ENCODE measurements at places on chromosomes 16 and 17.

GRCh38 chr16:10850478-10850850 is 26.5 kb upstream of the CIITA start:
- no peak for DNase-seq

- no peak for DNase-seq
Measured at GRCh38 chr17:17175340-17175739, 30.8 kb downstream of the PLD6 start.

- no peak for DNase-seq
Measured at GRCh38 chr17:3722716-3723115, 987 bp upstream of the HASPIN start.

GRCh38 chr16:50012182-50012581 is 12.8 kb upstream of the CNEP1R1 start:
- no peak for DNase-seq

DNA sequence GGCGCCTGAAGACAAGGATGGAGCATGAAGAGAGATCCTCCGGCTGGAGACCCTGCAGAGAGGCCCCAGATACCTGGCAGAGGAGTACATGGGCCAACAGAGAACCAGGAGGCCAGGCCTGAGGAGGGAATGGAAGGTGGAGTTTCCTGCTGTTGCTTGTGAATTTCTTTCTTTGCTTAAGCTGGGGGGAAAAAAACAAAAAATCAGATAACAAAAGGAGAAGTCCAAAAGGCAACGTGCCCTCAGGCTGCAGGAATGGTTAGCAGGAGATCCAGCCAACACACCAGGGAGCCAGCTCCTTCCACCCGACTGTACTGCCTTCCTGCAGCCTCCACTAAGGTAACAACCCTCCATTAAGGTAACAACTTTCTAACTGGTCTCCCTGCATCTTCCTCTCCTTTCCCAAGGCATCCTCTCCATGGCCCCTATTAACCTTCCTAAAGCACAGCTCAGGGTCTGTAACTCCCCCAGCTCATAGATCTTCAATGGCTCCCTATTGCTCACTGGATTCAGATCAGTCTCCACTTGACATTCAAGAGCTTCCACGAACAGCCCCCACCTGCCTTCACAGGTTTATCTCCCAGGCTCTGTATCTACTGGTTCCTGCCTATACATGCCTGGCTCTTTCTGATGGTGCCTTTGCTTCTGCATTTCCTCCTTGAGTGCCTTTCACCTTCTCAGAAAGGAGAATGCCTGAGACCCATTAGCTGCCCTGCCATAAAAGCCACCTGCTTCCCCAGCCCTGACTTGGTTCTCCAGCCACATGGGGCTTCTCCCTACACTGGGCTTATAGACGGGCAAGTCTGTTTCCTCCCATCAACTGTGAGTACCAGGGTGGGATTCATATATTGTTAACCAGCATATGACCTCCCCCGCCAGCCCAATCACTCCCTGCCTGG is 725 bp upstream of the ARL5C start:
- no peak for DNase-seq

DNA sequence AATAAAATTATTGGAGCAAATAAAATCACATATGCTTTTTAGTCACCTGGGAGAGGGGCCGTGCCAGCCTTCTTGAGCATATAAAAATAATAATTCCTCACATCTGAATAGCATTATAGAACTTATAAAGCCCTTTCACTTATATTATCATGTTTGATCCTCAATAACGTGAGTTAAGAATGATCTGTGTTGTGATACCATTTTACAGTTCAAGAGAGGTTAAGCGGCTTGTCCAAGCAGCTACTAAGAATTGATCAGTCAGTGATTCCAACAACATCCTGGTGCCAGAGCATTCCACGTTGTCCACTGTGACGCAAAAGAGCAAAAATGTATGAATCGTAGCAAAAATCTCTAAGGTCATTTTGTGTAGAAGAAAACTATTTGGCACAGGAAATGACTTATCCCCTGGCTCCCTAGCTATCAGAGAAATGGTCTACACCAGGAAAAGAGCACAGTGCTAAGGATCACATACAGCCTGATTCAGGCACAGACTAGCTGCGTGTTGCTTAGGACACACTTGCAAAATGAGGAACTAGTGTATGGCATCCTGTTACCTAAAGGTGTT is 33.0 kb downstream of the ANKFN1 start:
- no peak for DNase-seq

GRCh38 chr17:42410319-42410685 is 12.8 kb downstream of the CAVIN1 start:
- no peak for DNase-seq

- DNase-seq: no peak
Measured at GRCh38 chr17:66809408-66809807, 25.5 kb upstream of the CACNG5 start.

DNA sequence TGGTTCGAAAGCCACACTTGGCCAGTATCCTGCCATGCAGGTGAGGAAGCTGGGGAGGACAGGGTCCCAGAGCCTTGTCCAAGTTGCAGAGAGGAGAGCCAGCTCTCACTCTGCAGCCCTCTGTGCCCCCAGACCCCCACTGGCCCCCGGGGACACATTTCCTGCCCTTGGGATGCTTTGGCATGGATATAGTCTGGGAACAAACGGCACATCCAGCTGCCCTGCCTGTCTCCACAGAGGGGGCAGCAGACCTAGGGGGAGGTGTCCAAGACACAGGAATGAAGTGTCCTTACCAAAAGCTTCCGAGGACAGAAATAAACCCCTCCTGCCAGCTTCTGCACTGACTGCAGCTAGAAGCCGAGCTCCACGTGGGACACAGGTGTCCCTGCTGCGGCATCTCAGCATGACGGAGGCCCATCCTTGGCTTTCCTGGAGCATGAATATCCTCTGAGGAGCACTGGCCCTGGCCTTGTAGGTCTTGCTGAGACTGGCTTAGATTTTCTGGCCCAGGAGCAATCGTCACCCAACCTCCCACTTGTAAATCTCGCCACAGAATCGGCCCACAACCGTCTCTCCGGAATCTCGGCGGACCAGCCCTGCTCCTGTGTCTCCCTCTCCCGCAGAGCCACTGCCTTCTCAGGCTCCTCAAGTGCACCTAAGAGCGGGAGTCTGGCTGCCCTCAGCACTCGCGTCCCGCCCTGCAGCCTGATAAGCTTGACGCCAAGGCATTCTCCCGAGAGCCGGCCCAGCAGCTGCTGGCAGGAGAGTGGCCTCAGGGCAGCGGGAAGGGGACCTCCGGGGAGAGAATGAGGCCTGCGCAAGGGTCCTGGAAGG is 1.1 kb upstream of the CAPN15 start:
- DNase-seq: peak; percentile 35

Measured in stimulated activated CD4-positive, alpha-beta T cell treated with anti-CD3 and anti-CD28 coated beads, Interleukin-1b, Interleukin-23, amount 100 ng/mL, for 48 hours (primary cell).